ENCODE measurements at places on chromosomes 4 and X. TPM values are rescaled to one million over a fixed set of nuclear protein-coding genes. Genes with fewer than 3 reads are reported as not detected.

The S100P gene
- 1.9 TPM for total RNA-seq

DNA sequence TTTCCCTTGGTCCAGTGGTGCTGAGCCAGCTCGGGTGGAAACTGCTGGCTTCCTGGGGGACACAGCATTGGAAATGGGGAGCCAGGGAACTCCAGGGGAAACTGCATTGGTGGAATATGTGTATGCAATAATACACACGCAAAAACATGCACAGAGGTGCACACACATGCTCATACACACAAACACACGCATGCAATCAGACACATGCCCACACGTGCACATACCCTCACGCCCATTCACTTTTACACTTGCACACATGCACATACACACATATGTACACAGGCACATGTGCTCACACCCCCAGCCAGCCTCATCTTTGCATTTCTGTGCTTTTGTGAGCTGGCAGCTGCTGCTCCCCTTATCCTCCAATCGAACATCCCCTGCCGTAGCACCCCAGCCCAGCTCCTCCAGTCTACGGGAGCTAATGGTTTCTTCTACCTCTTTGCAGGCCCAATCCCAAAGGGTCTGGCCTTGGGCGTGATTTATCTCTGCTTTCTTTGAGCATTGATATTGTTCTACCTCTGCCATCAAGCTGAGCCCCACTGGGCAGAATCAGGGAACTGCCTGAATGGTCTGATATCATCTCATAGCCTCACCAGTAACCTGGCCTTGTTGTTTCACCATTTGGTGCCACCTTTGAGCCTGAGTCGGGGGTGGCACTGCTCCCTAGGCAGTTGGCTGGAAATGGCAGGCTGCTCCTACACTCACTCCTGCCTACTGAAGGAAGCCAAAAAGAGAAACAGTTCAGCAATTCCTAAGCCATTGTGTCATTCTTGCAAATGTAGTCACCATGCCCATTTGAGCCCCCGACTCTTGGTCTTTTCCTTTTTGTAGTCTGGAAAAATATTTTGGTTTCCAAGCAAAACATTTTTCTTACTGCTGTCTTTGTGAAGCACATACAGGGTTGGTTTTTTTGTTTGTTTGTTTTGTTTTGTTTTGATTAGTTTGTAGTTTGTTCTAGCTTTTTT, 104.4 kb upstream of the MAMLD1 start:
- DNase-seq, result no peak
- no peak overlapping the region for H3K4me3 ChIP-seq
- H3K27me3 ChIP-seq, result no peaks in the 10 kb centered on the region
- H3K27ac ChIP-seq, result no peak overlapping the region

DNA sequence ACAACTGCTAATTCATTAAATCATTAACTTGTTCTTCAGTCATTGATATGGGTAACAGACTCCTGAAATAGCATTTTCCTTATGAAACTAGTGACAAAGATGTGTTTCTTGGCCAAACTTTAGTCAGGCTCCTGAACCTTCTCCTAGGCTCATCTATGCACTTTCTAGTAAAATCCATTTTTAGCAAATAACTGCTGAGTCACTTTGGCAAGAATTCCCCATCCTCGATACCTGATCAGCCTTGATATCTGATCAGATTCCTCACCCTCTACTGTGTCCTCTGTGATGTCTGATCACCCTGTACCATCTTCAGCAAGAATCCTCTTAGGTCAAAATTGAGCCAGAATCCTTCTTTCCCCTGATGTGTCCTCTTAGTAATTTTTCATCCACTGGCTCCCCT, 161.2 kb upstream of the TAPT1 start:
- H3K4me3 ChIP-seq, result no peak overlapping the region
- no peaks in the 10 kb centered on the region for H3K27me3 ChIP-seq
- no peaks in the 10 kb centered on the region for H3K4me1 ChIP-seq
- no peak overlapping the region for H3K27ac ChIP-seq
- DNase-seq, result no peak

The PRKG2 gene
- total RNA-seq, result 0.23 TPM

- H3K27me3 ChIP-seq, result no peaks in the 10 kb centered on the region
- H3K27ac ChIP-seq, result no peak overlapping the region
- DNase-seq, result no peak
- no peaks in the 10 kb centered on the region for H3K4me1 ChIP-seq
Measured at GRCh38 chrX:123990169-123990568, 28.7 kb downstream of the STAG2 start.

- H3K27ac ChIP-seq, result no peak overlapping the region
- H3K36me3 ChIP-seq, result no peaks in the 10 kb centered on the region
- no peak overlapping the region for H3K4me3 ChIP-seq
Measured at GRCh38 chrX:139929876-139930275, 3.0 kb downstream of the ATP11C start.

Measured in aorta (tissue), 5 donors.